Caco-2 (cell line): ENCODE measurements at places on chromosomes 3 and 15.

DNA sequence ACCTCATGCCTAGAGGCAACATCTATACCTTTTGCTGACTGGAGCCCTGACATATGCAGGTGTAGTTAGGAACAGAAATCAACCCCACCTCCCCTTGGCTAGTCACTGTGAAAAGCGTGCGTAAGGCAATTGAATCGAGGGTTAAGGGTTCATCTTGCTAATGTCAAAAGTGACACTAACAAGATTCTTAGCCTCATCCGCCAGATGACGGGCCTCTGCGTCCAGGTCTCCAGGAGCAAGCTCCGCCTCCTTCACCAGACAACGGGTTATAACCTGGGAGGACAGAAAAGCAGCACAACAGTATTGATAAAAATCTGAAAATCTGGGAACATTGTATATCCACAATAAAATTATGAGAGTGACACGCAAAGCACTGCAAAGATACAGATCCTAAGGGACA is 4.7 kb downstream of the SELENOS start:
- no peak for DNase-seq

DNA sequence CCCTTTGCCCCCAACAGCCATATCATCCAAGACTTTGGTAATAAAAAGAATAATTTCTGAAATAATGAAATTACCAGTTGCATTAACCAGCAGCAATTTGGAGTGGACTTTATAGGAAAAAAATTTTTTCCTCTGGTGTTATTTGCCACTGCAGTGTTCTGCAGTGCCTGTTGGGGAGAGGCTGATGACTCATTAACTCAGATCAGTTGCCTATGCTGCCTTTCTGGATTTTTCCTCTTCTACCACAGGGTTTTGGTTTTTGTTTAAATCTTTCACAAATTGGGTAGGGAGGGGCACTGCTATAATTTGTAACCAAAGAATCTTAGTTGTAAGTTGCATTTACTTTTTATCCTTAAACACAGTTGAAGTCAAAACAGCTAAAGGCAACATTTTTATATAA is 22.7 kb downstream of the ATP6V1A start:
- DNase-seq: no peak

- DNase-seq: no peak
These were observed 56.1 kb downstream of the BFSP2 start for GRCh38 chr3:133455960-133456359.

GRCh38 chr3:160200353-160200752 is 24.9 kb upstream of the C3orf80 start:
- no peak for DNase-seq

GRCh38 chr3:126357295-126358037 is at the start of gene KLF15:
Gene KLF15 (minus strand): TSS chr3:126357408. CDS start chr3:126352922, 4,486 bp downstream.
- DNase-seq: peak; percentile 77

GRCh38 chr3:45953536-45953935 is 10.3 kb downstream of the CXCR6 start:
- DNase-seq: no peak

DNA sequence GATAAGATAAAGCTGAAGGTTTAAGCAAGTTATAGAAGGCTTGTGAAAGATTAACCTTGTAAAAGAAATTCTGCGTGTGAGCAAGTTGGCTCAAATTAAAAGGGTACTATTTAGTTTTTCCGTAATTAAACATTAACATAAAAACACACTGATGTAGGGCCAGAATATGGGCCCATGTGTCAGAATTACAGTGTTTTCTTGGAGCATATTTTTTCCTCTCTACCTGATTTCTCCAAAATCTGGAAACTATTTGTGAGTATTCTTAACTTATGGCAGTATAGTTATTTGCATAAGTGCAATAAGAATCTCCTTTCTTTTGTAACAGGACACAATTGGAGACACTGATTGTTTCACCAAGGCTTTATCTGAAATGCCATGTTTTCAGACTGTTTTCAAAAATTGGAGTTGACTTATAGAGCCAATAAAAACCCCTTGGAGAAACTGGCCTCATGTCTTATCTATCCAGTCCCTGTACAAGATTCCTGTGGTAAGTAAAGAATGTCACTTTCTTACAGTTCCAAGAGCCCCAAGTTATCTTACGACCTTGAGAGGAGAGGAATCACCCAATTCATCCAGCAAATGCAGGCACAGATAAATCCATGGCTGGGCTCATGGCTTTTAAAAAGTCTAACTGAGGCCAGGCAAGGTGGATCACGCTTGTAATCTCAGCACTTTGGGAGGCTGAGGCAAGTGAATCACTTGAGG is 47.8 kb upstream of the P2RY1 start:
- peak; percentile 55 for DNase-seq

- no peak for DNase-seq
These were observed 14.8 kb downstream of the KLHL6 start for GRCh38 chr3:183540501-183541234.

DNA sequence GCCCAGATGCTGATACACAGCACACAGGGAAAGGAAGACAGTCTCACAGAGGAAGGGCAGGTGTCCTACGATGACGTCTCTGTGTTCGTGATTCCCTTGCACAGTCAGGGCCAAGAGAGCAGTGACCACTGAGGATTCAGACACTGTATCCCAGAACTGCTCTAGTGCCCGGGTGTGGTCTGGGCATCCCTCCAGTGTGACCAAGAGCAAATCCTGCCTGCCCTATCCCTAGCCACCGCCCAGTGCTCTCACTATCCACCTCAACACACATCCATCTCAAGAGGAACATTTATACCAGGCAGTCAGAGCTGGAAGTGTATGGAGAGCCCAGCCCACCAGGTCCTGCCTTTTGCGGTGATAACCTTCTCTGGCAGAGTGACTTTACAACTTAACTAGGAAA is 4.1 kb downstream of the PPM1M start:
- no peak for DNase-seq

DNA sequence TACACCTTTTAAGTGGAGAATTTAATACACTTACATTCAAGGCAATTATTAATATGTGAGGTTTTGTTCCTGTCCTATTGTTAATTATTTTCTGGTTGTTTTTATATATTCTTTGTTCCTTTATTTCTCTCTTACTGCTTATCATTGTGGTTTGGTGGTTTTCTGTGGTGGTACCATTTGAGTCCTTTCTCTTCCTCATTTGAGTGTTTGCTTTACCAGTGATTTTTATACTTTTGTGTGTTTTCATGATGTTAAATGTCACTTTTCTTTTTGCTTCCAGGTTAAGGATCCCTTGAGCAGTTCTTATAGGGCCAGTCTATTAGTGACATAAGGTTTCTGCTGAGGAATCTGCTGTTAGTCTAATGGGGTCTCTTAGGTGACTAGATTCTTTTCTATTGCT is 116.5 kb downstream of the LRRK1 start:
- DNase-seq: no peak

DNA sequence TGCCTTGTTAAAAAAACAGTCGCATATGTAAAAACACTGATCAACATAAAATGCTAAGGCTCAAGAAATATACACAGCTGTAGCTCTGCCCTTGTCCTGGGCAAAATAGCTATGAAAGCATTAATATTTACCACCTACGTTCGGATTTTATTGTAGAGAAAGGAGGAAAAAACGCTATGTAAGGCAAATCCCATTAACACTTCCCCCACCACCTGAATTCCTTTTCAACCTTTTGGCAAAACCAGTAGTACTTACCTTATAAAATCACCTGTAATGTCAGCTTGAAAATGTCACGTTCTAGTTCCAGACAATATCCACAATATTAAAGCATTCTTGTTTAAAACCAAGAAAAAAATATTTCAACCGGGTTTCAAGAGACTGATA is 3.6 kb downstream of the TRA2B start:
- no peak for DNase-seq

DNA sequence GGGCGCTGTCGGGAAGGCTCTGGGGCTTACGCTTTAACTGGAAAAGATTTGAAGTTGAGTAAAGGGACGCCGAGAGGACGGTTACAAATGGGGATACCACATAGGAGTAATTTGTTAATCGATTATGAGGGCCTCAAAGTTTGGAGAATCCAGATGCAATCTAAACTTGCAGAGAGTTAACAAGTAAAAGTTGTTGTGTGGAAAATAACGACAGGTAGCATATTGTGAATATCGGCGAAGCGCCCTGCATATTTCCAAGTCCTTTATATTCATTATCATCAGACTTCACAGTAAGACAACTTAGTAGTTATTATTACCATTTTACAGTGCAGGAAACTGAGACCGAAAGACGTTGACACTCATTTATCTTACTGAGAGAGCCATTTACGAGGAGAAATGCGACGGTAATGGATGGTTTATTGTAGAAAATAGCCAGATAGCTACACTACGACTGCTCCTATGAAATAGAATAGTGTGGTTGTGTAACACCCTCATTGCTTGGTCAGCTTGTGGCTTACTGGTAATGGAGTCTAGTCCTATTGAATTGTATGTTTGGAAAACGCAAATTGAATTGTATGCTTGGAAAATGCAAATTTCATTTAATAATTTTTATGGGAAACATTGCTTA is 700 bp downstream of the MKRN2 start:
- no peak for DNase-seq

- no peak for DNase-seq
These were observed 170.5 kb upstream of the UBE3A start for GRCh38 chr15:25609371-25609770.

GRCh38 chr15:74128785-74129585 is 1.4 kb upstream of the ISLR2 start:
- DNase-seq: no peak
